Activated gamma-delta T cell treated with Interleukin-2 at 50 U/mL for 16 hours (primary cell): ENCODE measurements at places on chromosomes 11 and 22.

- no peak for DNase-seq
Observed at GRCh38 chr11:64893194-64894069, 15.0 kb upstream of the EHD1 start.

DNA sequence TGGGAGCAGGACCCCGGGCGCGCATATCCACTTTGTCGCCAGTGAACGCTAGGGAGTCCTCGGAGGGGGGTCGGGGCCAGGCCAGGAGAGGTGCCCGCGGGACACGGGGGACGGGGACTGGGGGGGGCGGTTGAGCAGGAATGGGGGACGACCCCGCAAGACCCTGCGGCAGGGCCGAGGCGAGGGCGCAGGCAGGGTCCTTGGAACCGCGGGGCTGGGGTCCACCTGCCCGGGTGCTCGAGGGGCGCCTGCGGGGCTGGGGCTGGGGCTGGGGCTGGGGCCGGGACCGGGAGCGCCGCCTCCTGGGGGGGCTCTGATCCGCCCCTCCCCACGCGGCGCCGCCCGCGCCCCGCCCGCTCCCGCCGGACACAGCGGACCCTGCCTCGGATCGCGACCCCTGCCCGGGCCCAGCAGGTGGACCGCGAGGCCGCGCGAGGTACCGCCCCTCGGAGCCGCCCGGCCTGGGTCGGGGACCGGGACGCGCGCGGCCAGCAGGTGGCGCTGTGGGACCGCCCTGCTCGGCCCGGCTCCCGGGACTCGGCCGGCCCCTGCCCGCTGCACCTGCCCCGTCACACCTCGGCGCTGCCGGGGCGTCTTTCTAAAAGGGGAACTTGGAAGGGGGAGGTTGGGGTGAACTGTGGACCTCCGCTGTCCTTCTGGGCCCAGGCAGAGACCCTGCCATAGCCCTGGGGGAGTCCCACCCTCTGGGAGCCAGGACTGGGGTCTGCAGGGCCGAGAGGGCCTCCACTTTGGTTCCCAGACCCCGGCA is 11.0 kb downstream of the CRELD2 start:
- peak; percentile 75 for DNase-seq

DNA sequence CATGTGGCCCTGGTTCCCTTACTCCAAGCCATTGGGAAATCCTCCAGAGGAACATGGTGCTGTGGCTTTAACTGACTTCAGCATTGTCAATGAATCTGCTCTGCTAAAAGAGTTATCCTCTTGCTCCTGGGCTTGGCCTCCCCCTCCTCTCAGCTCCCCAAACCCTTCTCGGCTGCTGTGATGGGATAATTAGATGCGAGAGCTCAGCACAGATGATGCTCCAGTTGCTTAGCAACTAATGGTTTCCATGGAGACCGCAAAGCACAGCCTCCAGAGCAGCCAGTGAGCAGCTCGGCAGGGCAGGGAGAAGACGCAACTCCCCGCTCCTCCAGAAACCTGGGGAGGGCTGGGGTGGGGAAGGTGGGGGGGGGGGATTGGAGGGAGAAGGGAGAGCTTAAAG is 2.8 kb upstream of the UPK2 start:
- no peak for DNase-seq

DNA sequence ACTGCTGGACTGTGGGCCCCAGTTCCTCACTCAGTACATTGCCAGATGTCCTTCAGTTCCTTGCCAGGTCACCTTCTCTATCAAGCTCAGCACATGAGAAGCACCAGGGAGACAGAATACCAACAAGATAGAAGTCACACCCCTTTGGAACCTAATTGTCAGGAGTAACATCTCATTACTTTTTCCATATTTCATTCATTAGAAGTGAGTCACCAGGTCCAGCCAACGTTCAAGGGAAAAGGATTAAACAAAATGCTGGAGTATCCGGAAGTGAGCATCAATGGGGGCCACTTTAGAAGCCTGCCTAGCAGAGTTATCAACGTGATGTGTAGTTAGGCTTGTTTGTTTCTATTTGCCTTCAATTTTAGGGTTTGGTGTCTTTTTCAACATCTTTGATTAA is 569.3 kb downstream of the MIAT start:
- DNase-seq, result no peak

- DNase-seq, result no peak
Observed at GRCh38 chr11:132519241-132519815, 1013.0 kb downstream of the OPCML start.
